Kasumi-1 (cell line): ENCODE measurements at places on chromosomes 7 and 10.

GRCh38 chr10:118853916-118854315 lies 99.1 kb upstream of the CACUL1 start:
- no peak for DNase-seq

DNA sequence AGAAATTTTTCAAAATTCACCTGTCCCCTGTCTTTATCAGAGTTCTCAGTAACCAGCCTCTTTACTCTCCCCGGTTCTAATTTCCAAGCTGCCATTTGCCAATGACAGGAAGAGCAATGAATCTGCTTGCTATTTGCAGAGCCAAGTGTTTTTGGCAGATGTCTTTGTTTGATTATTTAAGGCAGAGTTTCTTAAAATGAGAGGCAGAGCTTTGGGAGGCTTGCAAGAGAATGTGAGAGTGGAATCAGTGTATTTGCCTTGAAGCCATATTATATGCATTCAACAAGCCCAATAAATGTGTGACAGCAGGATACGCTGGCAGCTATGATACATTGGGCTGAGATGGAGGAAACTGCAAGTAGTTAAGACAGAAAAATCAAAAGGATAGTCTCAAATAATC lies 196.5 kb downstream of the PHF14 start:
- DNase-seq = no peak

DNA sequence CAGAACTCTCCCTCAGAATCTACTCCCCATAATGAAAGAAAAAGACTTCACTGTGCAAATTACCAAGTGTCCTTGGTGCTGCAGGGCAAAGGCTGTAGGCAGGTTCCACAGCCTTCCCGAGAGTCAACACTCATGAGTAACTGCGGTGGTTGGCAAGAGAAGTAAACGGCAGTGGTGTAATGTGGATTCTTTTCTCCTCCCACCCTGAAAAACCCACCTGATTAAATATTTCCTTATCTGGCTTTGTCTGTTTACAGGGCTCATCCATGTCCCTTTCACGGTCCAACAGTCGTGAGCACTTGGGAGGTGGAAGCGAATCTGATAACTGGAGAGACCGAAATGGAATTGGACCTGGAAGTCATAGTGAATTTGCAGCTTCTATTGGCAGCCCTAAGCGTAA lies 300.9 kb downstream of the BICC1 start:
- no peak for DNase-seq

DNA sequence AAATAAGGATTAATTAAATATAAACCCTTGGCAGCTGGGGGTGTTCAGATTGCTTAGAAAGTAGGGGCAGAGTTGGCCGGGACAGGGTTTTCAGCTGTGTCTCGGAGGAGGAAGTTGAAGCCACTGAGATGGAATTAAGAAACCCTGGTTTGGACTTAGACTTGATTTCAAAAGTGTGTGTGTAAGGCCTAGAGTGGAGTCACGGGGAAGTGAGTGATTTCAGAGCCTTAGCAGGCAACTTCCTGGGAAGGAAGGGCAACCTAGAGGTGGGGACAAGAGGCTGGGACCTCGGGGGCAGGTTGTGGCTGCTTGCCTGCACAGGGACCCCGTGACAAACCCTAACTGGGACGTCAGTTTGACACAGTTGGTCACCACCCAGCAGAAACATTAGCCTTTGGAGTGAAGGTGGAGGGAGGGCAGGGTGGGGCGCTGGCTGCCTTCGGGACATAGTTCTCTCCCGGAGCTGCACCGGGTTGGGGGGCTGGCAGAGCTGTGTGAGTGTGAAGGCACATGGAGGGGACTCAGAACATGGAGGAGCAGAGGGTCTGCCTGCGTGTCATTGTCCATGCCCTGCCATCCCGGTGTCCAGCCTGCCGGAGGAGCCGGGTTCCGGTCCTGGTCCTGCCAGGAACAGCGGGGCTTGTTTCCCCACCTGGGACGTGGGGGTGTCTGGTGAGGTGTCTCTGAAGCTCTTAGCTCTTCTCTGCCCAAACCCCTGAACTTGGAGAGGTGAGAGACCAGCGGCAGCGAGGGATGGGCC lies 1.8 kb downstream of the BRI3 start:
- peak; percentile 91 for DNase-seq

DNA sequence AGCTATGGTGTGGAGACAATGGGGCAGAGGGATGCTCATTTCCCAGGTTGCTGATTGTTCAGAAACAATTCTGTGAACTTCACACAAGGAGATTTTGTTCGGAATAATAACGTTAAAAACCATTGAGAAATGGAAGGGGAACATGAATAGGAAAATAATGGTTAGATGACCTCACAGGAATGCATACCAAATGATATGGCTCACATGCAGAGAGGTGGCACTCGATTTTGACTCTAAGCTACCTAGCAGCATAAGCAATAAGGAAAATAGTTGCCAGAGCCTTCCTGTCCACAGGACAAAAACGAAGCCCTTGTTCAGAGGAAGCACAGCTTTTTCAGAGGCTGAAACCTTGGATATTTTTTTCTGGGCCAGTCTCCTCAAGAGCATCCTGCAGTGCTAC lies 293.1 kb downstream of the ZEB1 start:
- no peak for DNase-seq

- DNase-seq = no peak
Measured at GRCh38 chr7:31508823-31509222, 5.1 kb upstream of the ITPRID1 start.
